CD8-positive, alpha-beta T cell (primary cell): ENCODE measurements at places on chromosomes 7 and 10. TPM values are rescaled to one million over a fixed set of nuclear protein-coding genes. Genes with fewer than 3 reads are reported as not detected.

Gene NPC1L1
- total RNA-seq: not detected

Gene PAX2
- not detected for total RNA-seq

Gene HIBADH
- total RNA-seq: 7.3 TPM

Gene VAX1
- not detected for total RNA-seq

Gene IKZF1
- total RNA-seq: 248 TPM

DNA sequence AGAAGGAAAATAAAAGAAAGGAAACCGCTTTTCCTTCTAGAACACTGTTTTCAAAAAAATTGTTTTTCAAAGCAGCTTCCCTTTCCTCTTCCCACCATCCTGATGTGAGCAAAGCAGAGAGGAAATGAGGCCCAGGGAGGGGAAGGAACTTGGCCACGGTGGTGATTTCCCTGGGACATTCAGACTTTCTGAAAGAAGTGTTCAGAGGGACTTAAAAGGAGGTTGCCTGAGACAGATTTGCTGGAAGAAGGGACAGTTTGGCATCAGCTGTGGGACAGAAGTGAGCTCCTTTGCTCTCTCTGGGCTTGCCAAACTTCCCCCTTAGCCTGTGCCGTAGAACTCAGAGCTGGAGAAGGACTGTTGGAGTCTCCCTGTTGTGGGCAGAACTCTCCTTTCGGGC, 30.3 kb downstream of the ADCYAP1R1 start:
- DNase-seq: no peak

GRCh38 chr7:17996442-17997223, 31.0 kb downstream of the PRPS1L1 start:
- DNase-seq: no peak

GRCh38 chr10:83543691-83544462, 595.4 kb upstream of the GHITM start:
- no peak for DNase-seq

DNA sequence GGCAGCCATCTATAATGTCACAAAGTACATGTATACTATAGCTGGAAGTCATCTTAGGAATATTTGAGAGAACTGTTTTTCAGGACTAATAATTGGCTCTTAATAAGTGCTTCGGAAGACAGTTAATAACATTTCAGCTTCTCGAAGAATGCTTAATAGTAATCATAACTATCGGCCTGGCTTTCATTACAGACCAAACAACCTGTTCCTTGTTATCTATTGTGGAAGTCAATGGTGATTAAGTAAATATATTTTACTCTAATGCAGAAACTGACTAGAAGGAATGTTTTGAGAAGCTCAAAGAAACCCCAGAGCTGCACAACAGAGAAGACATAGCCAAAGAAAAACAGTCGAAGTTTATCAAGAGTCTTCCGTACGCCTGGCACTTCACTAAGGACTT, 106.8 kb upstream of the FAM133B start:
- DNase-seq: no peak

DNA sequence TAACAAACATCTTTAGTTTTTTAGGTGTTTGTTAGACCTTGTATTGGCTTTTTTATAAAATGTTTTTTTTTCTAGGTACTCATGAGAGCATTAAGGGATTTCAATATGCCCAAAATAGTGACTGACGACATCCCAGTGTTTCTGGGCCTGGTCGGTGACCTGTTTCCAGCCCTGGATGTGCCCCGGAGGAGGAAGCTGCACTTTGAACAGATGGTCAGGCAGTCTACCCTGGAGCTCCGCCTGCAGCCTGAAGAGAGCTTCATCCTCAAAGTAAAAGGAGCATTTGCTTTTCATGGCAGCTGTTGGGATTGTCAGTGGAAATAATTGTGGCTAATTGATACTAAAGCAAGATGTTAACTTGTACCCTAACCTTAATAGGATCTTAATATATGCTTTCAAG, 161.5 kb downstream of the DNAH11 start:
- no peak for DNase-seq
